ENCODE measurements at places on chromosomes 12 and 14.
A peak's percentile ranks its signal among the peaks of the same experiment; 100 is the strongest.

DNA sequence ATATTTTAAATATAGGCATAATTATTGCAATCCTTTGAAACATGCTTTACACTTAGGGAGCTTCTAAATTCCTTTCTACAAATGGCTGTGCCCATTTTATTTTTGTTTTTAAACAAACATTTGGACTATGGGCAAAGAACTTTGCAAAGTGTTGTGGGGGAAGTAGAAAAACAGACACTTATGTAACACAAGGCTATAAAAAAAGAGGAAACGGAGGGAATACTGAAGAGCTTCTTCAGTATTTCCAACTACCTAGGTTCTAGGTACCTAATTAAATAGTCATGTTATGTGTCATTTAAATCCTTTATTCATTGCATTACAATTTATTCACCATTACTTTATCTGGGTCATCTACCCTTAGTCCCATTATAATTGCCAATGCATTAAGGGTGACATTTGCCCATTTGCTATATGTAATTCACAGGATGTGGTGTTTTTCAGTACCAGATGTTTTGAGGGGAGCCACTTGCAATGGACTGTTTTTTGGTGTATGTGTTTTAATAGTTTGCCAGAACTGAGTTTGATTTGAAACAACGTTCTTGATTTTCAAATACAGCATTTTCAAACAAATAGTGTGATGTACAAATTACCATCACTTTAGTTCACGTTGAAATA is 1.5 kb upstream of the MSRB3 start:
- DNase-seq, result no peak

- no peak for DNase-seq
Observed at GRCh38 chr14:61636291-61636690, 59.0 kb upstream of the HIF1A start.

DNA sequence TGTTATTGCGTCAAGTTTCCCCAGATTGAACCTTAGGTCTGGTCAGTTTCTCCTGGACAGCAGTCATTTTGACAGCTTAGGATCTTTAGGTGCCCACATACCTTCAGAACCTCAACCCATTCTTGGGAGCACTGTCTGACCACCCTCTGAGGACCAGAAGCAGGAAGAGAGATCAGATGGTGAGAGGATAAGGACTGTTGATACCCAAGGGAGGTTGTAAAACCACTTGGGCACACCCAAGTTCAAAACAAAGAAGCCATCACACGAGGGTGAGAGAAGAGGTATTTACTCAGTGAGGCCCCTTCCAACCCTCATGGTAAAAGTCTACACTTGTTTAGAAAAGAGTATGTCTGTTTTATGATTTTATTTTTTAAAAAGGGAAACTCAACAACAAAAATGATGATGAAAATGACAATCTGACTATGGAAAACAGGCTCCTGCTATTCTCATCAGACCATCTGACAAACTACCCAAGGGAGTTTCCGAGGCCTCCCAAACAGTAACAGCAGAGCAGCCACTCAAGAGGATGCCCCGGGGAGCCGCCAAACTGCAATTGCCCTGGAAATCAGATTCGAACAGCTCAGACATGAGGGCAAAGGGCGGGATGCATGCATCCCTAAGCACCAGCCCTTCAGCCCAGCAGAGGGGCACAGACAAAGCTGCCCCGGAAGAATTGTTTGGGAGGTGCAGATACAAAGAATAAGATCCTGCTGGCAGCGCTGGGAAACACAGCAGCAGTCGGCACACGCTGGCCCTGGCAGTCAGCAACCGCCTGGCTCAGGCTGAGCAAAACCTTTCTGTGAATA is 162.6 kb upstream of the PLEKHG7 start:
- DNase-seq, result no peak

DNA sequence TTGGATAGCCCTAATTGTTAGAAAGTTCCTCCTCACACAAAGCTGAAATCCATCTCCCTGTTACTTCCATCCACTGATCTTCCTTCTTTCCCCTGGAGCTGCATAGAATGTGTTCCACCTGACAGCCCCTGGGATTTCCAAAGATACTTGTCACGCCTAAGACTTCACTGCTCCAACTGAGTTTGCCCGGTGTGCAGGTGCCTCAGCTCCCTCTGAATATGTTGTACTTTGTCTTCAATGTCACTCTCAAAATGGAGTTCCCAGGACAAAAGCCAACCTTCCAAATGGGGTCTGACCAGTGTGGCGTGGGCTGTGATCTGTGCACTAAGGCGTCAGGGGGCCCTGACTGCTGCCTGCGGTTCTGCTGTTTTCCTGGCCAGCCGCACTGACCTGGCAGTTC is 42.8 kb downstream of the CACNA2D4 start:
- DNase-seq, result no peak

- DNase-seq, result no peak
Observed at GRCh38 chr12:80681786-80682185, 25.6 kb upstream of the MYF6 start.

- DNase-seq, result no peak
Observed at GRCh38 chr12:48965298-48965838, 6.2 kb downstream of the WNT10B start.

DNA sequence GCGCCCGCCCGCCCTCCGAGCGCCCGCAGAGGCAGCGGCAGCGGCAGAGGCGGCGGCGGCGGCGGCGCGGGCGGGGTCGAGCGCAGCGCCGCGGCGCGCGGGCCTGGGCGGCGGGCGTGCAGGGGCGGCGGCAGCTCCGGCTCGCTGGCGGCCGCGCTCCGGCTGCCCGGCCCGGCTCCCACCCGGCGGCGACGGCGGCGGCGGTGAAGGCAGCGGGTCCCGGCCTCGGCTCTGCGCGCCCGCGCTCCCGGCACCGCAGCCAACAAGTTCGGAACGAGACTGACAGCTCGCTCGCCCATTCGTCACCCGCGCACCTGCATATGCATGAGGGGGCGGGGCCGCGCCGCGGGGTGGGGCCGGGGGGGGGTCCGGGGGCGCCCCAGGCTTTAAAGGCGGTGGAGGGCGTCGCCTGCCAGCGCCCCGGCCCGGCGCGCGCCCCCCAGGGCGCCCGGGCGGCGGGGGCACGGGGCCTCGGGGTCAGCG is at the start of gene JAG2:
JAG2 (minus strand) TSS at position 281 of the 483 bp plus-strand sequence. CDS start 356 bp downstream, outside the sequence.
- DNase-seq, result peak; percentile 40

- no peak for DNase-seq
Observed at GRCh38 chr12:13713556-13714410, 267.6 kb downstream of the GRIN2B start.

GRCh38 chr12:80848858-80849257 is 88.9 kb downstream of the LIN7A start:
- no peak for DNase-seq

GRCh38 chr14:101819251-101819990 is 57.9 kb downstream of the PPP2R5C start:
- peak; percentile 78 for DNase-seq

GRCh38 chr12:132380641-132381040 is 51.3 kb upstream of the GALNT9 start:
- DNase-seq, result no peak

DNA sequence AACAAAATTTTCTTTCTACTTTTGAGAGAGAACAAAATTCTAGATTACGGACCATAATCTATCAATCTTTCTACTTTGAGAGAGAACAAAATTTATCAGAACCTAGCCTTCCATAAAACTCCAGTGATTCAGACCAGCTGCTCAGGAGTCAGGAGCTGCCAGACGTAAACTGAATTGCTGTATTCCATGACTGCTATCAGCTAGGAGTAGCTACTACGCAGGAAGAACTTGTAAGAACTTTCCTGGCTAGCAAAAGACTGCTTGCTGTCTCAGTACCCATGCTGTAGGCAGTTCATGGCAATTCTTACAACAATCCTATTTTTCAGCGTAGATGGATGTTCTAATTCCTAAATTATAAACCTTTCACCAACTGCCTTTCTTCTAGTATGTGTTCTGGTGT is 73.3 kb downstream of the MED13L start:
- DNase-seq, result no peak

DNA sequence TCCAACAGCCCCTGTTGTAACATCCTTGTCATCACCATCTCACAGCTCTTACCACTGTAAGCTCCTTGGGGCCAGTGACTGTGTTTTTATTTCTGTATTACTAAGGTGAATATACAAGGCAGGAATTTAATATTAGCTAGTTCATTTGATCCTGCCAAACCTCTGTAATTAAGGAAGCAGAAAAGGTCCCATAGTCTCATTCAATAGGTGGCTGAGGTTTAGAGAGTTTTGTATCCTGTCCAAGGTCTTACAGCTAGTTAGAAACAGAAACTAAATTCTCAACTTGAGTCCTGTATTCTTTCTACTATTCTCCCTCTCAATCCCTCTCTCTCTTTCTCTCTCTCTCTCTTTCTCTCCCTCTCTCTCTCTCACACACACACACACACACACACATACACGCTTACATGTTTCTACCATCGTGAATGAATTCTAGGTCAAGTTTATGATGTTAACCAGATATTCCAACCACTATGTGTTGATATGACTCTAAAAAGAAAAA is 543 bp upstream of the GLIPR1 start:
- no peak for DNase-seq

DNA sequence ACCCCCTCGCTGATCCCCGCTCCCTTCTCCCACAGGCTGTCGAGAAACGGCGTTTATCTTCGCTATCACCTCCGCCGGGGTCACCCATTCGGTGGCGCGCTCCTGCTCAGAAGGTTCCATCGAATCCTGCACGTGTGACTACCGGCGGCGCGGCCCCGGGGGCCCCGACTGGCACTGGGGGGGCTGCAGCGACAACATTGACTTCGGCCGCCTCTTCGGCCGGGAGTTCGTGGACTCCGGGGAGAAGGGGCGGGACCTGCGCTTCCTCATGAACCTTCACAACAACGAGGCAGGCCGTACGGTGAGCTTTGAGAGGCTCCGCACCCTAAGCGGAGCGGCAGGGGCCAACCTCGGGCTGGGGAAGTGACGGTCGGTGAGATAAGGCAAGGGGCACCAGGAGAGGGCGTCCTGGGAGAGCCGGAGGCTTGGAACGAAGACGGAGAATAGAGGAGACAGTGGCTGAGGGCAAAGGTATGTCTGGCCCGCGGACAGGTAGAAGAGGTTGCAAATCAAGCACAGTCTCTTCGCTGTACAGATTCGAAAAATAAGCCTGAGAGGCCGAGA is 2.3 kb downstream of the WNT1 start:
- no peak for DNase-seq

- DNase-seq, result no peak
Observed at GRCh38 chr14:94998685-94999084, 158.6 kb downstream of the DICER1 start.

DNA sequence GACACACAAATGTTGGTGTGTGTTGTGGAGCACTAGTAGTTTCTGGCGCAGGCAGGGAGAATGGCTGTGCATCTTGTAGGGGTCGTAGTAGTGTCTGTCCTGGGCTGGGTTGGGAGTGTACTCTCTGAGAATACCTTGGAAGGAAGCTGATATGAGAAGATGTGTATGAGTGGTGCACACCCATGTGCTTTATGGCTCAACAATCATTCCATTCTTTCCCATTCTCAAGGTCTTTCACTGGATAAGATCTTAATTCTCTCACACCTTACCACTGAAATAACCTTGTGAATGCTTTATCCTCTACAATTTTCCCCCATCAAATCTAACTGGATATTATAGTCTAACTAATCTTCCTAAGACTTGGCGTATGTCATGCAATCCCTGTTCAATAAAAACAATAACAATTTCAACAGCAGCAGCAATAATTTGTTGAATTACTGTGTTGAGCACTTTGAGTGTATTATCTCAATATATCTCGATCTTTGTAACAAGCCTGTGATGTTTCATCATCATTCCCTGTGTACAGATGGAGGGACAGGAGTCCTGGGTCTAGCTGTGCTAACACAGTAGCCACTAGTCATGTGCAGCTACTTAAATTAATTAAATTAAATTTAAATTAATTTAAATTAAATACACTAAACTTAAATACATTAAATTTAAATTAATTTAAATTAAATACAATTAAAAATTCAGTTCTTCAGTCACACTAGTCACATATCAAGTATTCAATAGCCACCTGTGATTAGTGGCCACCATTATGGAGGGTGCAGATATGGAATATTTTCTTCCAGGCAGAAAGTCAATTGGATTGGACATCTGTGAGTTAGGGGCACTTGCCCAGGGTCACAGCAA is 3.6 kb upstream of the SLC48A1 start:
- no peak for DNase-seq

DNA sequence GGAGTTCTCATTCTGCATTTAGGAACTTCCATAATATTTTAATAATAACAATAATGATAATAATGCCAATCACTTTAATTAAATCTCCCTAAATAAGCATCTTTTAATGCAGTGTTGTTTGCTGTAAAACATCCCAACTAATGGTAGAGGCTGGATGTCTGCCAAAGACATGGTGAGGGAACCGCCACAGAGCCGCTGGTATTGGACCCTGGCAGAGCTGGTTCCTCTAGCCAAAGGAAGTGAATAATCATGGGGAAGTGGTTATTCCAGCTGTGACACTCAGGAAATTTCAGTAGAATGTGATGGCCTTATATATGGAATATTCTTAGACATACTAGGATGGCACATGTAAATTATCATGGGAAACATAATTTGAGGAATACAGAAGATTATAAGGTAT is 483.3 kb downstream of the ZFP36L1 start:
- DNase-seq, result no peak

DNA sequence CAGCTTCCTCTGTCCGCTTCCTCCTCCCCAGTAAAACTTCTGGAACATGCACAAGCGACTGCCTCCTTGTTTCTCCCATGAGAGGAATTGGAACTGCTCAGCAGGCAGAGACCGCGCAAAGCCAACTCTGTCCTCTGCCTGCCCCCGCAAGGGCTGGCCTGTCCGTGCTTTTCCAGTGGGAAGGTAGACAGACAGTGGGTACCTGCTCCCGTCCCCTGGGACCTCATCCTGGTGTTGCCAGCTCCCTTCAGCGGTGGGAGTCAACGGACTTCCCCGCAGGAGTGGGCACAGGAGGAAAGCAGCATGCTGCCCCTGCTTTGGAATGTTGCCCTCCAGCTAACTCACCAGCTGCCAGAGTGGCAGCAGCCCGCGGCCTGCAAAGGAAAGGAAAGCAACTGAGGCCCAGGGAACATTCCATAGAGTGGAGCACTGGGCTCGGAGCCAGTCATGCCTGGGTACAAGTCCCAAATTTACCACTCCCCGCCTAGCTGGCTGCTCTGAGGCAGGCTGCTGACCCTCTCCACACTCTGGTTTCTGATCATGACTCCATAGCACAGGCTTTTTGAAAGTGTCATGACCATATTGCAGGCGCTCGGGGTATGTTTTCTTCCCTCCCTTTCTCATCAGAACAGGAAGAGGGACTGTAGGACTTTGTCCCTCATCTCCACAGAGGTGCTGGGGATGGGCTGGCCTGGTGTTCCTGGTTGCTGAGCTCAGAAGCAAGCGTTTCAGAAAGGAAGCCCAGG is 89.2 kb upstream of the CLMN start:
- no peak for DNase-seq
